ENCODE measurements at places on chromosomes 1 and 21. TPM values are rescaled to one million over a fixed set of nuclear protein-coding genes. Genes with fewer than 3 reads are reported as not detected.

DNA sequence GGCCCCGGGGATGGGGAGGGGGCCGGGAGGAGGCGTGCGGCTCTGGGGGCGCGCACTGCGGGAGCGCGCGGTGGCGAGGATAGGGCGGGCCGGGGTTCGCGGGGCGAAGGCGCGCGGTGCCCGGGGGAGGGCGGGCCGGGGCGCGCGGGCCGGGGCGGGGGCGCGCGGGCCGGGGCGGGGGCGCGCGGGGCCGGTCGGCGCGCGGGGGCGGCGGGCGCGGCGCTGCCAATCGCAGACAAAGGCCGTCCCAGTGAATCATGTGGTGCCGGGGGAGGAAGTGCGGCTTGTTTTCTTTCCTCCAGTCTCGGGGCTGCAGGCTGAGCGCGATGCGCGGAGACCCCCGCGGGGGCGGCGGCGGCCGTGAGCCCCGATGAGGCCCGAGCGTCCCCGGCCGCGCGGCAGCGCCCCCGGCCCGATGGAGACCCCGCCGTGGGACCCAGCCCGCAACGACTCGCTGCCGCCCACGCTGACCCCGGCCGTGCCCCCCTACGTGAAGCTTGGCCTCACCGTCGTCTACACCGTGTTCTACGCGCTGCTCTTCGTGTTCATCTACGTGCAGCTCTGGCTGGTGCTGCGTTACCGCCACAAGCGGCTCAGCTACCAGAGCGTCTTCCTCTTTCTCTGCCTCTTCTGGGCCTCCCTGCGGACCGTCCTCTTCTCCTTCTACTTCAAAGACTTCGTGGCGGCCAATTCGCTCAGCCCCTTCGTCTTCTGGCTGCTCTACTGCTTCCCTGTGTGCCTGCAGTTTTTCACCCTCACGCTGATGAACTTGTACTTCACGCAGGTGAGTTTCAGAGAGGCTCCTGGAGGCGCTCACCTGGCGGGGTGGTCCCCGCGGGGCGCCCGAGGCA is at the start of gene GPR137B:
Gene GPR137B, plus strand, starts transcription at position 287 of the 851 bp plus-strand sequence. Its CDS starts 84 bp downstream, at position 371.
- DNase-seq, result peak; percentile 67
- peak within 1 kb of the TSS; percentile 2 for H3K27ac ChIP-seq
- peaks cover 10% of the 10 kb centered on the region for H3K27me3 ChIP-seq
- H3K36me3 ChIP-seq, result no peaks in the 10 kb centered on the region

GRCh38 chr1:199515261-199515660 is 512.2 kb upstream of the NR5A2 start:
- no peaks in the 10 kb centered on the region for H3K27me3 ChIP-seq
- no peak overlapping the region for H3K4me3 ChIP-seq
- no peak for DNase-seq
- H3K27ac ChIP-seq, result no peak overlapping the region
- H3K4me1 ChIP-seq, result no peaks in the 10 kb centered on the region

DNA sequence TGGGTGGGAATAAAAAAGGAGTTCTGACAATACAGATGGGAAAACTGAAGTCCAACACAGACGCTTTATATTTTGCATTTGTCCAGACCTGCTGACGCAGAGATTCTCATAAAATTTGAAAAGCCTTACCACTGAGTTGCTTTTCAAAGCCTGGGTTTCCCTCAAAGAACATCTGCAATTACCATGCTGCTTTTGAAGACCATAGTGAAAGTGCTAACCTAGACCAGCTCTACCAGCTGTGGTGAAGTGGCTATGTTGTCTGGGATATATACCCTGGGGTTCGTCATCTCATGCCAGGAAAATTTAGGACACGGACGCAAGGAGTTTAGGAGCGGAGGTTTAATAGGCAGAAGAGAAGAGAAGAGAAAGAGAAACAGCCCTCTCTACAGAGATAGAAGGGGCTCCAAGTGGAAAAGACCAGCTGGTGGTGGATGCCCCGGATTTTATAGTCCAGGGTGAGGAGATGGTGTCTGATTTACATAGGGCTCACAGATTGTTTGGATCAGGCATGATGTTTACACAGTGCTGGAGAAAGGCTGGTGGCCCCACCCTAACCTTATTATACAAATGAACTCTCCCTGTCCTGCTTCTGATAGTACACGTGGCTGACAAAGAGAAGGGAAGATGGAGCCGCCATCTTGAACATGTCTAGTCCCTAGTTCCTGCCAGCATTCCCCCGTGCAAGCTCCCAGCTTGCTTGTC is 73.8 kb downstream of the AK4 start:
- no peaks in the 10 kb centered on the region for H3K27me3 ChIP-seq
- H3K36me3 ChIP-seq, result no peaks in the 10 kb centered on the region
- no peaks in the 10 kb centered on the region for H3K4me1 ChIP-seq
- H3K27ac ChIP-seq, result no peak overlapping the region
- no peak overlapping the region for H3K4me3 ChIP-seq
- no peak for DNase-seq

DNA sequence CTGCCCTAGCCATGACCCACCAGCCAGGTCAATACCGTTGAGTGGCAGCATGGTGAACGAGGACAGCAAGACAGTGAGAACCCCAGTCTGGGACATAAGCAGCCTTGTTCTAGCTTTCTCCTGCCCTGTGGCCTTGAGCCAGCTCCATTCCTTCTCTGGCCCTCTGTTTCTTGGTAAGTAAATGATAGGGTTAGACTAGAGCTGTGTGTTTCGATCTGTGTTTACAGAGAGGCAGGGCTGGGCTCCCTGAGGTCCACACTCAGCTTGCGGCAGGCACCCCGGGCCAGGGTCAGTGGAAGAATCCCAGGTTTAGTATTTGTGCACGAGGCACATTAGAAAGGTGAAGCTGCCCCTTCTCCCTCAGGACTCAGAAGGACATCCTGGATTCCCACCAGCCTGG is 27.3 kb downstream of the FOXO6 start:
- H3K4me1 ChIP-seq, result no peaks in the 10 kb centered on the region
- DNase-seq, result no peak
- H3K27me3 ChIP-seq, result peaks cover 8% of the 10 kb centered on the region
- H3K27ac ChIP-seq, result no peak overlapping the region

GRCh38 chr1:44820328-44821239 is 12.3 kb downstream of the BTBD19 start:
- no peaks in the 10 kb centered on the region for H3K36me3 ChIP-seq
- no peaks in the 10 kb centered on the region for H3K27me3 ChIP-seq
- no peak for DNase-seq
- H3K27ac ChIP-seq, result peak overlapping the region; percentile 97
- no peaks in the 10 kb centered on the region for H3K4me1 ChIP-seq
- peak overlapping the region; percentile 45 for H3K4me3 ChIP-seq

The PLA2G2F gene
- total RNA-seq, result not detected

The HCN3 gene
- 12.4 TPM for total RNA-seq
